Activated CD4-positive, alpha-beta T cell treated with anti-CD3 and anti-CD28 coated beads, Interleukin-2, amount 50 U/mL, for 24 hours (primary cell): ENCODE measurements at places on chromosomes 3 and 15.
A peak's percentile ranks its signal among the peaks of the same experiment; 100 is the strongest.

- no peak for DNase-seq
These were observed 35.5 kb upstream of the ATP1B3 start for GRCh38 chr3:141840737-141841544.

DNA sequence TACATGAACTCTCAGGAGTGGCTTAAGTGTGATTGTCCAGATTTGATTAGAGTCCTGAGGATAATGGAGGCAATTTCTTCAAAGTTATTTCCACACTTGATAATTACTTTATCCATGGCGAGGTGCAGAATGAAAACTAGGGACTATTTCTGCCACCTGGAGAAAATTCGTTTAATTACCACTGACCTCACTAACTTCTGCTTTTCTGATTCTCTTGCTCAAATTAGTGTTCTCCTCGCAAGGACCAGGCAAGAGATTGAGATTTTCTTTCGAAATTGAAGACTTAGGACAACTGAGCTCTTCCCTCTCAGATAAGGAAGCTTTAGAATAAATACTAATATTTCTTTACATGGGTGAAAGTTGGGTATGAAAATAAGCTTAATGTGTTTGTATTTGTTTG is 135.2 kb downstream of the RYR3 start:
- DNase-seq, result no peak

GRCh38 chr3:111690242-111690641 is 95.1 kb upstream of the ZBED2 start:
- DNase-seq, result no peak

DNA sequence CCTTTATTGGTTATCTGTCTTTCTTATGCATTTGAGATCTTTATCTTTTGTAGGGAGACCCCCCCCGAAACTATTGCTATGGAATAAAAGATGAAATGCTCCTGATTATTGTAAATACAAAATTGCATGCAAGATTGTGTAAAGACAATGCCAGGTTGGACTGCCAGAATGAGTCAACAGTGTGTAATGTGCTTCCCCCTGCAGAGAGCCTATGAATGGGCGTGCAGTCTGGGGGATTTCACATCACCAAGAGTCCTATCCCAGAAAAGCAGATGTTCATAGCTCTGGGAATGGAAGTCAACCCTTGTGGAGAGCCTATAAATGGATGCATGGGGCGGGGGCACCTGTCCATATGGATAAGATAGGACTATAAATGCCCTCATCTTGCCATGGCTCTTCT is 584.3 kb downstream of the NSUN3 start:
- DNase-seq, result no peak

DNA sequence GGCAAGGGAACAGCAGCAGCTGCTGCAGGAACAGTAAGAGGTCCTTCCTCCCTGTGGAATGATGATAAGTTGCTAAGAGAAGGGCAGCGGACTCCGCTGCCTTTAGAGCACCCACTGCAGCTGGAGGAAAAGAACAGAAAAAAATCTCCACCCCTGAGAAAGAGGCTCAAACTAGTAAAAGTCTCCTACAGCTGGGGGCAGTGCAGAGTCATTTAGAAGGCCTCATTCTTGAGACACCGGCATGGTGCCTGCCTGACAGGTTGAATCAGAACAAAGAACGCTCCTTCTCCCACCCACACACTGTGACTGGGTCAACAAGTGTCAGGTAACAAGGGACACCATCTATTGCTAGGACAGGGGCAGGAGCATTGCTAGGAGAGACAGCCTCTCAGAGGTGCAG is 188.4 kb downstream of the ABHD5 start:
- DNase-seq, result no peak

DNA sequence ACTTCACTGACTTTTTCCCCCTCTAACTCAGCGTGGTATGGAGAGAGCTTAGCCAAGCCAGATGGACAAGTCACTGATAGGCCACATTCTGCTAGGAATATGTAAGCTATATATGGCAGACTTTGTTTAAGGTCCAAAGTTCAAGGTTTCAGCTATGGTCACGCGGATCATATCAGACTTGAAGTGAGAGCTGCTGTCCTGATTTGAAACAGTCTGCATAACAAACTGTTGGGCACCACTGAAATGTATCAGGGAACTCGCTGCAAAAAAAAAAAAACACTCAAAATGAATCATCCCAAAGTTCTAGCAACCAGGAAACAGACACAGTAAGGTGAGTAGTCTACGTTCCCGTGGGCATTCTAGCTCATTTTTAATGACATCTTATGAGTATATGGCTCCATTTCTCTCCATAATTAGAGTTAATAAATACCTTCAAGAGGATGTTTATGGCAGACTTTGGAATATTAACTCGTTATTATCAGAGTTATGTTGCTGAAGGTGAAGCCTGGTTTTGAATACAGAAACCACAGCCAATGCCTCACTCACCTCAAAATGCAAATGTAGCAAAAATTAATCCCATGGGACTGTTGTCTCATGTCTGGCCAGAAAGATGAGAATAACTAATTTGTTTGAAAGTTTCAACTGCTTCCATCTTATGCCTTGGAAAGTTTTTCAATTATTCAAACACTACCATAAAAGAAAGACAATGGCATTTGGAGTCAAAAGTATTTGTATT is 12.3 kb downstream of the DPH3 start:
- DNase-seq, result no peak

DNA sequence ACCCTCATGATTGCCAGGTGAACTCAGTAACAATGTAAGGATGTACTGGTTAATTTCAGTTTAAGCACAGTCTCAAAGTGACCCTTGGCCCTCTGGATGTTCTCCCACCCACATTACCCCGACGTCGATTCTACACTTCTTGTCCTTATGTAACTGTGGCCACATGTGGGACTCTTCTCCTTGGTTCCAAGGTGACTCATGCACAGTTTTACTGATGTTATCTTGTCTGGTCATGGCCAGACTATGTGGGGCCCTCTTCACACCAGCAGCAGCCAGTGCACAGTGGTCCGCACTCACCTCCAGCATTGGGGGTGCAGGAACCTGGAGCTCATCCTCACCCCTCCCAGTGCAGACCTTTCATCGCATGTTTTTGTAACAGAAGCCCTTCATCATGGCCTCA is 519.4 kb downstream of the OCA2 start:
- no peak for DNase-seq

DNA sequence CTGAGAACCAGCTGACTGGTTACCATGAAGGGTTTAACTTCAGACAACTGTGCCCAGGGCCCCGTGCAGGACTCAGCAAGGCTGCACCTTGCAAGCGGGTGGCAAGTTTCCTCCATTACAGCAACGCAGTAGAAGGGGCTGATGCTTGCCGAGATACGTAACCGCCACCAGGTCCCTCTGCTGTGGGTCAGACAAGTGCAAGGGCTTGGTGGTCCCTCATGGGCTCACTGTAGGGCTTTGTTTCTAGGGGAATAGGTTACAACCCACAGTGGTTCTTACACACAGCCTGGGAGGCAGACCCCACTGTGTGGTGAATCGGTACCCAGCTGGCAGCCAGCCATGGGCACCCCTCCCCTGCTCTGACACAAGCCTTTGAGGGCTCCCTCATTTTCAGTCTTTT is 15.5 kb upstream of the SNRPA1 start:
- DNase-seq, result no peak

DNA sequence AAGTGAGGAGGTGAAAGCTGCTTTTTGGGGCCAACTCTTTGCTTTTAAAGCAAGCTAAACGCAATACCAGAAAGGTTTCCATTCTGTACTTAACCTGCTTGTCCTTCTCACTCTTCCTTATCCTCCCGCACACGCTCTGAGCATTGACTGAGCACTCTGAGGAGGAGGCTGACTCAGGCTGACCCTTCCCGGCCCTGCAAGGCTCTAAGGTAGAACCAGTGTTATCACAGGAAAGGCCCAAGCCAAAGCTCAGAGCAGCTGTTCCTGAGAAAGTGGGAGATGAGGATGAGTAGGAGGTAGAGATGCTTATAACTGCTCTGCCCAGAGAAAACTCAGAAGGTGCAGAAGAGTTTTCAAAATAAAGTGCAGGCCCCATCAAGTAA is 2.3 kb downstream of the B3GNT5 start:
- DNase-seq, result no peak

DNA sequence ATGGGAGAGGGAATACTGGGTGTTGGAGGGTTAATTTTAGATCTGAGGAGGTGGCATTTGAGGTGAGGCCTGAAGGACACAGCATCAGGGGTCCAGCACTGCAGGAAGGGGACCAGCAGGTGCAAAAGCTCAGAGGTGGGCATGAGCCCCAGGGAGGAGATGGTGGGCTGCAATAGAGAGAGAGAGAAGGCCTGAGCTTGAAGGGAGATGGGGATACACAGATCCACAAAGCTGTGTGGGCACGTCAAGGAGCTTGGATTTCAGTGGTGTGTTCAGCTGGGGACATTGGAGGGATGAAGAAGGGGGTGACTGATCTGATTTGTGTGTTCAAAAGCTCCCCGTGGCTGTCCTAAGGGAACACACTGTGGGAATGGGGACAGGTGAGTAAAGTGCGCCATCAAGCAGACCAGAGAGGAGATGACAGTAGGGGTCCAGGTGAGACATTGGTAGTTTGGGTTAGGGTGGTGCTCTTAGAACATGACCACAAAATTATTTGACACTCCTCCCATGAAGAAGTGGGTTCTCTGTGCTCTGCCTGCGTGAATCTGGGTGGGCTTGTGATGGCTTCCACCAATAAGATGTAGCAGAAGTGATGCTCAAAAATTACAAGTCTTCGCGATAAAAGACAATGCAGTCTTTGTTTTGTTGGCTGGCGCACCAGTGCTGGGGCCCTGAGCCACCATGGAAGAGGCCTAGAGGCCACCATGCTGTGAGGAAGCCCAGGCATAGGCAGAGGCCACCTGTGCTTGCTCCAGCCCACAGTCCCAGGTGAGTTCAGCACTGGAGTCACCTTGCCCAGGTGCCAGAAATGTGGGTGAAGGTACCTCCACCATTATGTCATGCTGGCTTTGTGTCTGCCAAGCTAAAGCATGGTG is 1.9 kb upstream of the WNT7A start:
- DNase-seq, result no peak

DNA sequence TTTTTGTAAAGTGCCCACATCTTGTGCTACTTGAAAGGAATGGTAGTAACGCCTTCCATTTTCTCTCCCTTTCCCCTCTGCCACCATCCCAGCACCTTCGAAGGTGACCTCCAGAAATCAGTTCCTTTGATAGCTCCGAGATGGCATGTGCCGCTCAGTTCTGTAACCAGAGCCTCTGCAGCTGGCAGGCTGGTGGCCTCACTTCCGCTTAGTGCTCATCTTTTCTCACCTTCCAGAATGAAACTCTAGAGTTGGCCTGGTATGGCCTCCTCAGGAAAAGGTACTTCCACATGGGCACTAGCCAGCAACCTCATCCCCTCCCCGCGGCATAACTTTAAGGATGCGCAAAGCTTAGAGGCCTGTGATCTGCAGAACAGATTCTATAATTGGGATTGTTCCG is 38.8 kb downstream of the ETV5 start:
- no peak for DNase-seq

GRCh38 chr15:45645026-45645980 is 10.5 kb downstream of the SQOR start:
- no peak for DNase-seq

DNA sequence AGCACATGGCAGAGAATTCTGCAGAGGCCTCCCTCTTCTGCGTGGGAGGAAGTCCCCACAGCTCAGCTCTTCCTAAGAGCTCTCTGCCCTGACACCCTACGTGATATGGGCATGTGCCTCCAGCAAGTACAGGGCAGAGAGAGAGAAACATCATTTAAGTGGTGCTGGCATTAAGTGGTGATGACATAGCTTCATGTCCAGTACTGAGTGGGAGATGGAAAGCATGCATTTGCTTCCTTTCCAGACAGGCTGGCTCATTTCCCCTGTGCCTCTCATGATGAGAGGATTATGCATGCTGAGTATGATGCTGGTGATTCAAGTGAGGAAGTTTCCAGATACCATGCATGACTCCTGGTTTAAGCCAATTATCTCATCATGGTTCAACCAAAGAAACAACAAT is 26.9 kb downstream of the BFSP2 start:
- DNase-seq, result no peak

- no peak for DNase-seq
These were observed 10.0 kb upstream of the FILIP1L start for GRCh38 chr3:100124201-100124761.

DNA sequence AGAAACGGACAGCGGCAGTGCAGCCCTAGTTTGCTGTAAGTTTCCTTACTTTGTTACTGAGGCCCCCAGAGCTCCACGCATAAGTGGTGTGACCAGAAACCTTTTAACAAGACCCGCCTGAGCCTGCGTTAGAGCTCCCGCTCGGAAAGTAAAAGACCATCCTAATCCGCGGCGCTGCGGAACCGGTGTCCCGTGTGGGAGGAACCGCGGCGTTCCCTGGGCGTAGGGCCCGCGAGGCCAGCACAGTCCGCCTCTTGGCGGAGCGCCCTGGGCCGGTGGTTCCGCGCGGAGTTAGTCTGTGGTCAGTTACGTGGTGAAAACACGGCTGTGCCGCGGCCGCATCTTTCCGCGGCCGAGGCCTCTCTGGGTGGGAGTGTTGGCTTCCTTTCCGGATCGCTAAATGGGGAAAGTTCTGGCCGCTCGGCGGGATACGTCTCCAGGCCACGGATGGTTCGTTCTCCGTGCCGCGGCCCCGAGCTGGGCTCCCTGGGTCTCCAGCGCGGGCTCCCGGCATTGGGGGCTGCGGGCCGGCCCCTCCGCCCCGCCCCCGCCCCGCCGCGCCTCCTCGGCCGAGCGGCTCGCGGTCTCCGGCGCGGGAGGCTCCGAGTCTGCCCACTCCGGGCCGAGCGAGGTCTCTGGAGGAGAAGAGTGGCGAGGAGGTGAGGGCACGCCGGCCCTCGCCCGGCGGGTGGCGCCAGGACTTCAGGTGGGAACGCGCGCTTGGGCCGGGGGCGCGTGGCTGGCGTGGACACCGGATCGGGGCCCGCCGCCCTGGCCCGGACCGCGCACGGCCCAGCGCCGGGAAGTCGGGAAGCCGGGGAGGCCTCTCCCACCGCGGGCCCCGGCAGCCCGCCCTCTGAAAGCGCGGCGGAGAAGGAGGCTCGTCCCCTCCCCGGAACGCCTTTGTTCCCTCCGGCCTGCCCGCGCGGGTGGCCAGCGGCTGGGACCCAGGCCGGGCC is 754 bp downstream of the B3GNT5 start:
- DNase-seq, result peak; percentile 14

- no peak for DNase-seq
These were observed 28.5 kb downstream of the TBC1D23 start for GRCh38 chr3:100289339-100289738.

- DNase-seq, result no peak
These were observed 3.1 kb upstream of the CXCR6 start for GRCh38 chr3:45940004-45940780.

GRCh38 chr3:162770551-162770950 is 1273.9 kb downstream of the OTOL1 start:
- no peak for DNase-seq
